ENCODE measurements at places on chromosomes 2 and 18.

DNA sequence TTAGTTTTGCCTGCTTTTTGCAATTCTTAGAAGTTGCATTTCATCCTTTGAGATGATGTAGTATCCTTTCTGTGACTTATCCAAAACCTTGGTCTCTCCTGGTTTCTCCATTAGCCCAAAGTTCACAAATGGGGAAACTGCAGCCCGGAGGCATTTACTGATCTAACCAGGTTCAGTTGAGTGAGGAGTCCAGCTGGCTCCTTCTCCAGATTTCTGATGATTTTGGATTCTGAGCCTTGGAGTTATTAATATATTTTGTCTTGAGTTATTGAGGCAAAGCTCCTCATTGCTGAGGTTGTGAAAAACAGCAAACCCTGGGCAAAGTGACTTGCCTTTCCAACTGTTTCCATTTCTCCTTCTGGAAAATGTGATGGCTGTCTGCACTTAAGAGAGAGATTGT, 1.7 kb downstream of the SLC1A4 start:
- no peak for DNase-seq

- DNase-seq = no peak
These were observed 36.6 kb downstream of the CAMKMT start for GRCh38 chr2:44398243-44398897.

DNA sequence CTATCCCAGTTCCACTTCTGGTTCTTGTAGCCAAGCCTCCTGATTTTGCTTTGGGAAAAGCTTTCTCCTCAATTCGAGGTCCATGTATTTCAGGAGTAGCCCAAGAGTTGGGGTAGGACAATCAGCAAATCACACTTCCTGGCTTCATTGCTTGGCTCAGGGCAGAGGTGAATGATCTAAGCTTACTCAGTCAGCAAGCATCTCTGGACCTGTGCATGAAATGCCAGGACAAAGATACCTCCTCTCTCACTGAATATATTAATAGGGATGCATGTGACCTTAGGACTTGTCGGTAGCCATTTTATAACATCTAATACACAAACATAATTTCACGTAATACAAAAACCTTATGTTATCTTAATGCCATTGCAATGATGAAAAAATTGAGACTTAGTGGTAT, 373.1 kb downstream of the TGIF1 start:
- no peak for DNase-seq

DNA sequence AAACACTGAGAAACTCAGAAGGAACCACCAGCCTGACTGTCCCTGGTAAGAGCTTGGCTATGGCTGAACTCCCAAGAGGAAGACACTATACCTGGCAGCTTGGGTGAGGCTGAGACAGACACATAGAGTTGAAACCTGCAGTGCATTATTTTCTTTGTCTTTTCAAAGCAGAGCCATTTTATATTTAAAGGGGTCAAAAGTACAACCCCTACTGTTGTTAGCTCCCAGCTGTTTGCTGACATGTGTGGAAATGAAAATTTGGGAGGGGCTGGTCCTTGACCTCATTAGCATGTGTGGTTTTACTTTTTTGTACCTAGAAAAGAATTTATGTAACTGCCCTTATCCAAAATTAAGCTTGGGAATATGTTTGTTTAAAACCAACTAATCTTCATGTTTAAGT, 309.0 kb downstream of the RPRM start:
- DNase-seq = no peak

GRCh38 chr2:140154271-140154670, 1374.1 kb upstream of the NXPH2 start:
- DNase-seq = no peak

- DNase-seq = no peak
These were observed 76.1 kb upstream of the SMAD2 start for GRCh38 chr18:48006415-48007175.

DNA sequence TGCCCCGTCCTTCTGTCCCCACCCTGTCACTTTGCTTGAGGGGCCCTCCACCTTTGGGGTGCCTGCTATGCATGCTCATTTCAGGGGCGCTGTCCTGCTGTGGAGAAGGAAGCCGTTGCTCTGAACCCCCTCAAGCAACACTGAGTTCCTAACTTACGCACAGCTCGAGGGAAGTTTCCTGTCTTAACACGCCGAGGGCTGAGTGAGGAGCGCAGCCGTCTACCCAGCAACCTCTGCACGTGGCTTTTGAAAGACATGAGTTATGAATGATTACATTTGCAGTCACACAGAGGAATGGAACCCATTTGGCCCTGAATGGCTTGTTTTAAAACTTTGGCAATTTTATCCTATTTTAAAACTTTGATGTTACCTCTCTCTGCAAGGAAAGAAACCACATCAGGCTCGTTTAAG, 14.0 kb downstream of the RAMP1 start:
- no peak for DNase-seq

Data from NCI-H2107 (cell line).